ENCODE measurements at places on chromosomes 4 and X.

DNA sequence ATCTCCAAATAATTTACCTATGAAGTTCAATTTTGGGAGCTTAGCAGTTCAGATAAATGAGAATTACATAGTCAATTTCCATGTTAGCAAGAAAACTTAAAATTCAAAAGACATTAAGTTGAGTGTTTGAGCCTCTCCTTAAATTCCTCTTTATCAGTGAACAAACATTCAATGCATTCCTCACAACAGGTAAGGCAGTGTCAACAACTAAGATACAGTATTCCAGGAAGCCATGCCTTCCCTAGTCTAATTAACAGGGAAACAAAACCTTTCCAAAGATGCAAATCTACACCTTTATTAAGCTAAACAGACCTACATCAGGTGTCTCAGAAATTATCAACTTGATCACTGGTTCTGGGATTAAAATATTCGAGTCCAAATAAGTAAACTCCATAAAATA lies 3.7 kb downstream of the SH3RF1 start:
- no peak for DNase-seq

GRCh38 chr4:168908093-168908492 lies 102.0 kb downstream of the CBR4 start:
- no peak for DNase-seq

- no peak for DNase-seq
Observed at GRCh38 chrX:64427281-64427680, 32.0 kb upstream of the MTMR8 start.

- no peak for DNase-seq
Observed at GRCh38 chr4:170872794-170873193, 783.0 kb upstream of the AADAT start.

DNA sequence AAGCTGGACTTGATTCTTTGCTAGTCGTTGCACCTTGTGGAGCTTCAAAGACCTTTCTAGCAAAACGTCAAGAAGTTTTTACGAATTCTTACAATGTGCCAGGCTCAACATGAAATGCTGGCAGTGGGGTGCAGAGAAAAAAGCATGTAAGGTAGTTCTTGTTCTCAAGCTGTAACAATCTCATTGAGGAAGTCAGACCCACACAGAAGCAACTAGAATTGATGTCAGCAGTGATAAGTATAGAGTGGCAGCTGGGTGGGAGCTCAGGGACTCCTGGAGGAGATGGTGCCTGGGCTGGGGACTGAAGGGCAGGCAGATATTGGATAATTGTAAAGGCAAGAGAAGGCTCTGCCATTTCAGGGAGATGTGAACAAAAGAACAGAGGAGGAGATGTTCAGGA lies 82.3 kb downstream of the ATG4A start:
- no peak for DNase-seq

- DNase-seq = no peak
Observed at GRCh38 chr4:169438057-169438480, 167.3 kb upstream of the SH3RF1 start.

- DNase-seq = no peak
Observed at GRCh38 chr4:133584714-133585113, 435.6 kb downstream of the PCDH10 start.

DNA sequence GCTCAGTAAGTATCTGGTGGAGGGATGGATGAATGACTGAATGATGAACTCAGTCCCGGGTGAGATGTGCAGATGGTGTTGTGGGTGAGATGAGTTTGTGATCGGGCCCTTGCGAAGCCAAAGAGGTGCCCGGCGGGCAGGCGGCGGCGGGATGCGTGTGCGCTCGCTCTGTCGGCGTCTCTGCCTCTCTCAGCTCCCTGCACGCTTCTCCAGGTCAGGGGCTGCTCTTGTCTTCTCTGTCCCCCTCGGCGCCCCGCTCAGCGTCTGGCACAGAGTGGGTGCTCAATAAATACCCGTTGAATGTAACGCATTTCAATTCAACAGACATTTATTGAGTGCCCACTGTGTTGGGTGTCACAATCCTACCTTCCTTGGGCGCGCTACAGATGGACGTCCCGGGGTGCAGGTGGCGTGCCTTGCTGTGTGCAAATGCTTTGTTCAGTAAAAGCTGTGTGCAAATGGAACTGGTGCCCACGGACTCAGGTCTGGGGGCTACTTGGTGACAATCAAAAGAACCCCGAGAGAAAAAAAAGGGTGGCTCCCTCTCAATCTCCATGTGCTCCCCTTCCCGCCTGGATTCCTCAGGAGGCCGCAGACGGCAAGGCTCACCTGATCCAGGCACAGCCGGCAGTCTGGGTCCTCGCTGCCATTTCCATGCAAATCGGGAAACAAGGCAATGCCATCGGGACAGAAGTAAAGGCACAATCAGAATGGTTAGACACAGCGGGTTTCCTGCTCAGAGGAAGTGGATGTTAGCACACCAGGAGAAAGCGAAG lies 65.6 kb upstream of the AFAP1 start:
- no peak for DNase-seq

DNA sequence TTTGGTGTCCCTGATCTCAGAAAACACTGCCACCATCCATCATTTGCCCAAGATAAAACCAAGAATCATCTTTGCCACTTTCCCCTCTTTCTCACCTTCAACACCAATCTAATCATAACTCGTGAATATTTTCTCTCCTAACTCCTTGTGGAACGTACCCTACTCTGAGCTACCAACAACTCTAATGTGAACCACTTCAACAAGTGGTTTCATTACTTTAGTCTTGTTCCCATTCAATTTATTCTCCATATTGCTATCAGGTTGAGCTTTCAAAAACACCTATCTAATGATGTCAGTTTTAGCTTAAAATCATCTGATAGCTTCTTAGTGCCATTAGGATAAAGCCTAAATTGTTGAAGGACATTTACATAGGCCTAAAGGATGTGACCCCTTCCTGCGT lies 39.8 kb upstream of the CXorf38 start:
- DNase-seq = no peak

- DNase-seq = no peak
Observed at GRCh38 chr4:143431526-143432257, 81.8 kb upstream of the SMARCA5 start.

DNA sequence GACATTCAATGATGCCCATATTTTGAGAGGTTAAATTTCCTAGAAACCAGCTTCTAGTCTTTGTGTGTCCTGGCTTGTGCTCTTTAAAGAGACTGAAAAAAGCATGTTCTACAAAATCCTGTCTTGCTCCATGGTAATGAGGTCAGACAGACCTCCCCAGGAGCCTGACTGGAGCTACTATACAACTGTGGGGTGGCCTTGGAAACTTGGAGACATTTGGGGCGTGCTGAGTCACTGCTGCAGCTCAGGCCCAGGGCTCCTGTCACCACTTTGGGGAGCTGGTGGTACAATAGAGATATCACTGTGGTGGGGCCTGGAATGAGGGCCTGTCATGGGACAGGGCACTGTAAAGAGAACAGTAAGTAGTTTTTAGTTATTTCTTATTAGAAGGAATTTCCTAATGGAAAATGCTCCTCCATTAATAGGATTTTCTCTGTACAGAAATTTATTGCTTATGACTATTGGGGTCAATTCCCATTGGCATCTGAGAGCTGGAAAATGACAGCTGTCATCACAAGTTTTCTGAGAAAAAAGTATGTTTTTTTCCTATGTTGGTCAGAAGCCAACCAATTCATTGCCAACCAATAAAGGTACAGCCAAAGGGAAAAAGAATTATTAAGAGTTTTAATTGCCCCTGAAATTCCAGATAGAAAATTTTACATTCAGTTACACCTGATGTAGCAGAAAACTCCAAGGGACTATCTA lies 207.4 kb upstream of the JADE1 start:
- DNase-seq = no peak

DNA sequence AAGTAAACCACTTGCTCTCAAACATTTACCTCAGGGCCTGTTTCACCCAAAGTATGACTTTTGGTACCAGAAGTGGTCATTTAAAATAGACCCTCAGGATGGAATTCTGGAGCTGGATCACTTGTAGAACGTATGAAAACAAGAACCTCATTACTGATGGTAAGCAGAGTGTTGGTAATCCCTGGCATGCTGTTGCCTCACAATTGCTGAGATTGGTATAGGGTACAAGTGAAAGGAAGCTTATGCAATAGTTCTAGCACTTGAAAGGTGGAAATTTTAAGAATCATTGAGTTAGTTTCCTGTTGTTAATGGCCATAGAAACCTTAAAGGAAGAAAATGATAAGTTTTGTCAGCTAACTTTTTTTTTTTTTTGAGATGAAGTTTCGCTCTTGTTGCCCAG lies 22.3 kb upstream of the THOC2 start:
- DNase-seq = no peak

DNA sequence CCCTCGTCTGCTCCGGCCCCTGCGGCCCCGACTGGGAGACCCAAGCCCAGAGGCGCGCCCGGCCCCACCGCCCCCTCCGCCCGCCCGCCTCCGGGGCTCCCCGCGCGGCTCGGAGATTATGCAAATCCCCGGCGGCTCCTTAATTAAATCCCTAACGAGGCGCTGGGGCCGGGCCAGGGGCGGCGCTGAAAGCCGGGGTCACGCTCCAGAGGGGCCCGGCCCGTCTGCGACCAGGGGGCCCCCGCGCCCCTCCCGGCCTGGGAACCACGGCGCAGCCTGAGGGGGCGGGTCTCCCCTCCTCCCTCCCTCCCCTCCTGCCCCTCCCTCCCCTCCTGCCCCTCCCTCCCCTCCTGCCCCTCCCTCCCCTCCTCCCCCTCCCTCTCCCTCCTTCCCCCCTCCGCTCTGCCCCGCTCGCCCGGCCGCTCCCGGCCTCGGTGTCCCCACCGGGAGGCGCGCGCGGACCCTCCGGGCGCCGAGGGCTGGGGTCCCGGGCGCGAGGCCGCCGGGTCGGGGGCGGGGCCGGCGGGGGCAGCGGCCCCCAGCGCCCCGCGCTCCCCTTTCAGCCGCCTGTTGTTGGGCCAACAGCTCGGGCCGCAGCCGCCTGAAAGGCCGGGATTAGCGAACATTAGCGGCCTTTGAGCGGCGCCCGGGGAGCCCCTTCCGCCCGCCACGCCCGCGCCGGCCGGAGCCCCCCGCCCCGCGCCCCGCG lies 25.9 kb upstream of the FGFR3 start:
- no peak for DNase-seq

DNA sequence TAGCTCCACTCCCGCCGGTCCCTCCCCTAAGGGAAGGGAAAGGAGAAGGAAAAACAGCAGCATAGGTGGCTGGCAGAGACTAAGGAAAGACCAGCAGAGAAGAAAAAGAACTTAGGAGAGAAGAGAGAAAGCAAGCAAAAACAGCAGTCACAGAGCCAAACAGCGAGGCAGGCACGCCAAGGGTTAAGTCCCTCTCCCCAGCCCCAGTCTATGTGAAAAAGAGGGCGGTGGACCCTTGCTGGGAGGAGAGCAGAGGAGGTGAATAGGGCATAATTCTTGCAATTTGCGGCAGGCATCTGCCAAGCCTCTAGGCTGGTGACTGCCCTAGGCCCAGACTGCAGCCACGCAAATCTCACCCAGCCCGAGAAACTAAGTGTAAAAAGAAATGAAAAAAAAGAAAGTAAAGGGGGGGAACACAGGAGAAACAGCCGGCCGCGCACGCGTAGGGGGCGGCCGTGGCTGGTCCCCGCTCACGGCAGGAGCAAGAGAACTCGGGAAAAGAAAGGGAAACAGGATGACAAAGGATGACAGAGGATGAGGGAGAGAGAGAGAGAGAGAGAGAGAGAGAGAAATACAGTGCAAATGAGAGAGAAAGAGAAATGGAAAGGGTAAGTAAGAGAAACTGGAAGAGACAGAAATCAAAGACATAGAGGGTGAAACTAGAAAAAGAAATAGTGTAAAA lies 48.6 kb downstream of the MAGEA9 start:
- no peak for DNase-seq

GRCh38 chr4:30946288-30946687 lies 226.1 kb downstream of the PCDH7 start:
- DNase-seq = no peak

GRCh38 chr4:140748171-140748570 lies 8.0 kb downstream of the TBC1D9 start:
- no peak for DNase-seq

- DNase-seq = no peak
Observed at GRCh38 chr4:152283801-152284470, 252.0 kb downstream of the FBXW7 start.

DNA sequence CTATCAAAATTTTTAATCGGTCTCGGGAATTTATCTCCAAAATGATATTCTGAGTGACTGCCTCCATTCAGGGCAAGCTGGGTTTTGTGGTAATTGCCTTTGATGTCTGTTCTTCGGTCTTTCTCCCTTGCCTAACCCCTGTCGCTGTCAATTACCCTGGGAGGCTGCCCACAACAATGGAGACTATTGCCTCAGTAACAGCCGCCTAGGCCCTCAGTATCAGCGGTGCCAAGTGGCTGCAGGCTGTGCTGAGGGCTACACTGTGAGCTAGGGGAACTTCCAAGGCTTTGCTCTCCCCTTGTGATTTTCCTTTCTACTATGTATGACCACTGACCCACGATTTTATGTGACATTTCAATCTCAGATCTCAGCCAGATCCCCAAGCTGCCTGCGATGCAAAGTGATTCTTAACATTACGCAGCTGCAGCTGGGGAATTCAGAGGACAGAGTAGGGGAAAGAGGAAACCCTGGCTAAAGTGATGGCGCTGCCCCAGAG lies 36.3 kb upstream of the REST start:
- DNase-seq = no peak

DNA sequence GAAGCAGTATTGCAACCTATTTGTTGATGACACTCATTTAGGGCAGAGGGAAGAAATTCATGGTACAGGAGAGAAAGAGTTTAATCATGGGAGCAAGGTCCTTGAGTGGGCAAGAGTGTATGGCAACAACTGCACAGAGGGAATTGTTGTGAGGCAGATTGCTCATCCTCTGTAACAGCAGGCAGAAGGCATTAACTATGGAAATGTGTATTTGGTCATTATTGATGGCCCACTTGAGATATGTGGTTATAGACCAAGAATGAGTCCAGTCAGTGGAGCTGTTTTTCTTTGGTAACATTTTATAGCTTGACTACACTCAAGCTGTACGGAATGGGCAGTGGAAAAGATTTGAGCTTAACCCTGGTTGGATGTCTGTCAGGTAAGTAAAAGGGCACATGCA lies 15.9 kb downstream of the PLRG1 start:
- DNase-seq = no peak

- no peak for DNase-seq
Observed at GRCh38 chr4:184441461-184442313, 32.7 kb downstream of the IRF2 start.

GRCh38 chrX:14073556-14073955 lies 43.9 kb upstream of the GEMIN8 start:
- DNase-seq = no peak

GRCh38 chr4:155371432-155372043 lies 5.2 kb downstream of the MAP9 start:
- no peak for DNase-seq

DNA sequence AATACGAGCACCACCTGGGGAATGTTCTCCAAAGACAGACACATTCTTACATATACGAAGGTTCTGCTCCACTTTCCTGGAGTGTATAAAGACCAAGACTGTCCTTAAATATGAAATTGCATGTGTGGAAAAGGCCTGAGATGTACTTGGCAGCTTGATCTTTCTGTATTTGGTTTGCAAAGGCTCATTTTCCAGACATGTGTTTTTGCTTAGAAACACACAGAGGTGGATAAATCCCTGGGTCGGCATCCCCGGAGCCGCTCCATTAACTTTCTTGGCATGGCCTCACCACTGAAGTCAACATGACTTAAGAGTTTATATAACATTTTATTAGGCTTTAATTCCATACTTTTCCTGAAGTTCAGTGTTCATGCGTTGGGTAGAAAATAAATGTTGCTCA lies 239.4 kb downstream of the LDB2 start:
- DNase-seq = no peak

- DNase-seq = no peak
Observed at GRCh38 chr4:152997288-152997687, 61.2 kb downstream of the FHDC1 start.

Data from stimulated activated CD8-positive, alpha-beta memory T cell treated with anti-CD3 and anti-CD28 coated beads, Interleukin-2, amount 100 ng/mL, for 1 hour (primary cell).